ENCODE measurements at places on chromosomes 11 and 22. TPM values are rescaled to one million over a fixed set of nuclear protein-coding genes. Genes with fewer than 3 reads are reported as not detected.

The DEFB108B gene
- total RNA-seq = not detected

DNA sequence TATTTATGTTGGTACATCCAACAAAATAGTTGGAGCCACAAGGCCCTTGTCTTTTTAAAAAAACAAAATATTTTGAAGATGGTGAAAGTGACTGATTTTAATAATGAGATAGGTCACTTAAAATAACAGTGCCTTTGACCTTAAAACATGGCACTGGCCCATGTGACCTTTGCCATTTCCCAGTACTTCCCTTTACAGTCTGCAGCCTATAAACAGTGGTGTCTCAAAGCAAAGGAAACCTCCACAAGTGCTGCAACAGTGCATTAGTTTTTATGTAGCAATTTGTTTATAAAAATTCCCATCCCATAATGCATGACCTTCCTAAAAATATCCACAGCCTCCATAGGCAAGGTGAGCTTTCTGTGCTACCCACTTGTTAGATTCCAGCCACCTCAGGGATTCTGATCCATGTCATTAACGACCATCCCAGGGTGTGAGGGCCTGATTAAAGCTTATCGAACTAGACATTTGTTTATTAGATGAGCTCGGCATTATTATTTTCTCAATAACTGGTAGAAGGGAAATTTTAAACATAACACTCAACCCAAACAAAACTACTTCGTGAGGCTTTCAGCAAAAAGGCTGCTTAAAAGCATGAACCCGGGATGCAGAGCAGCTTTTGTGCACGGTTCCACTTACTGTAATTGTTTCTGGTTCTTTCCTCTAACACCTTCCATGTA, 28.0 kb upstream of the CRKL start:
- H3K4me1 ChIP-seq = no peaks in the 10 kb centered on the region
- H3K27ac ChIP-seq = no peak overlapping the region
- H3K4me3 ChIP-seq = no peak overlapping the region
- H3K27me3 ChIP-seq = no peaks in the 10 kb centered on the region
- no peak for DNase-seq

GRCh38 chr11:126284829-126285228, 1.9 kb downstream of the TIRAP start:
- DNase-seq = no peak
- H3K4me1 ChIP-seq = peaks cover 6% of the 10 kb centered on the region
- no peaks in the 10 kb centered on the region for H3K27me3 ChIP-seq
- no peaks in the 10 kb centered on the region for H3K36me3 ChIP-seq
- no peak overlapping the region for H3K27ac ChIP-seq

- H3K27me3 ChIP-seq = no peaks in the 10 kb centered on the region
- H3K4me1 ChIP-seq = peaks cover 11% of the 10 kb centered on the region
- no peak overlapping the region for H3K4me3 ChIP-seq
- no peak for DNase-seq
- no peak overlapping the region for H3K27ac ChIP-seq
- no peaks in the 10 kb centered on the region for H3K36me3 ChIP-seq
Observed at GRCh38 chr11:17801166-17801565, 66.6 kb downstream of the KCNC1 start.

- no peaks in the 10 kb centered on the region for H3K27me3 ChIP-seq
- H3K4me3 ChIP-seq = no peak overlapping the region
- no peak overlapping the region for H3K27ac ChIP-seq
- no peaks in the 10 kb centered on the region for H3K36me3 ChIP-seq
- DNase-seq = peak; percentile 69
Observed at GRCh38 chr11:30914143-30914762, 328.1 kb upstream of the MPPED2 start.

DNA sequence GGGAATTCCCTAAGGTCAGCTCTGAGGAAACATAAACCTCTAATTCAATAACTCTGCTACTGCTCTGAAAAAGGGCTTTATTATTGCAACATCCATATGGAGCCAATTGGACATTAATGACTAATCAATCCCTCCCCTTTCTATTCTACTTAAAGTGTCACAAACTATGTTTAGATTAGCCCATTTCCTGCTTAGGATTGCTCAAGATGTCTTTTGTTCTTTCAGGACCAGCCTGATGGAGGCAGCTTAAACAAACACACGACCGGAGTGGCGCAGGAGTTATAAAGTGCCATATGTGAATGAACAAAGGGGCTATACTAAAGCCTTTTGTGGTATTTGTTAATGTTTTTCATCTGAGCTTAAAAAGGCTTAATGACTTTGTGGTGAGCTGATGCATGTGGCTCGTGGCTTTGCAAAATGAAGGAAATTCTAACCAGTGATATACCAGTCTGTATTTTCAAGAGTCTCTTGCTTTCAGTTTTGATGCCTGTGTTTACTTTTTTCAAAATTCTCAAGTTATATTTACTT, 354.4 kb downstream of the SOX6 start:
- H3K4me1 ChIP-seq = no peaks in the 10 kb centered on the region
- no peak overlapping the region for H3K4me3 ChIP-seq
- no peaks in the 10 kb centered on the region for H3K36me3 ChIP-seq
- H3K27me3 ChIP-seq = peaks cover 4% of the 10 kb centered on the region
- DNase-seq = no peak
- no peak overlapping the region for H3K27ac ChIP-seq

GRCh38 chr11:112835591-112836255, 125.5 kb upstream of the NCAM1 start:
- no peaks in the 10 kb centered on the region for H3K36me3 ChIP-seq
- no peak overlapping the region for H3K4me3 ChIP-seq
- no peaks in the 10 kb centered on the region for H3K4me1 ChIP-seq
- DNase-seq = no peak
- H3K27ac ChIP-seq = no peak overlapping the region

DNA sequence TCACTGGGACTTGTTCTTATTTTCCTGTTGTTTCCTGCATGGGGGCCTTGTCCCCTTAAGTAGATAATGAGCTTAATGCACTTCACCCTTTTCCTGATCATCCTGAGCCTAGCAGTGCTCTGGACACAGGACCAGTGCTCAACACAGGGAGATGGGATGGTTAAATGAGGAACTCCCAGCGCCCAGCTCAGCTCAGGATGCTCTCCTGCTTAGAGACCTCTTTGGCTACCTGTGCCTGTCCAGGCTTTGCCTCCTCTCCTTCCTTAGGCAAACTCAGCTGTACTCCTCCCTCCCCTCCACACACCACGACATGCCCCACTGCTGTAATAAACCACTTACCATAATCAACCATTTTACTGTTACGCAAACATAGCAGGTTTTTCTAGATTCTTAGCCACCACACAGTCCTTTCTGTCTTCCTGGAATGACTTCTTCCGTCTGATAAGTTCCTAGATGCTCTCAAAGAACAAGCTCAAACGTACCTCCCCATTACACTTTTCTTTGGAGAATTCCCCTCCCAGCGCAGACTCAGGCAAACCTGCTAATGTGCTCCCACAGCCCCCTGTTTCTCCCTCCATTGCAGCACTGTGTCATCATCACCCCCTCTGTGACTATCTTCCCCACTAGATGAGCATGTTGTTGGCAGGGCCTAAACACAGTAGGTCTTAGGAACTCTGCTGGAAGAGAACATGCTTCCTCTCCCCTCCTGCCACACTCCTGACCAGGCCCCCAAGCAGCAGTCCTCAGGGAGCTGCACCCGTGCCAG, 113.6 kb downstream of the MICAL2 start:
- H3K4me3 ChIP-seq = no peak overlapping the region
- H3K27me3 ChIP-seq = no peaks in the 10 kb centered on the region
- H3K36me3 ChIP-seq = no peaks in the 10 kb centered on the region
- no peak overlapping the region for H3K27ac ChIP-seq
- no peak for DNase-seq

- H3K4me1 ChIP-seq = peaks cover 39% of the 10 kb centered on the region
- peaks cover 32% of the 10 kb centered on the region for H3K36me3 ChIP-seq
- peak; percentile 82 for DNase-seq
Observed at GRCh38 chr11:63761931-63762653, 6.5 kb downstream of the ZFTA start.

DNA sequence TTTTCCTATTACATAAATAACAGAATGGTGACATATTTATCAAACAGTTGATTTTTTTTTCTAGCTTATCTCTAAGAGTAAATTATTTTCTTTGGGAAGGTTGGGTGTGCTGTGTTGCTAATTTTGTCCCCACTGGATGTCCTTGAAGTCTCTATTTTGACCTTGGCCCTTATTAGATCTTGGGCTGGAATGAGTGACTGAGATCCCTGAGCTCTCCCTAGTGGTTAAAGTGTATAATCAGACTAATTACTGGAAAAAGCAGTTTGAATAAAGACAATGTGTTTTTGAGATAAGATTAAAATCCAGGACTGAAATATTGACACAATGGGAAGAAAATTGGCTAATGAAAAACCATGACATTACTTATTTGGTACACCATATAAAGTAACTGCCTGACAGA, 56.1 kb downstream of the AASDHPPT start:
- H3K27me3 ChIP-seq = no peaks in the 10 kb centered on the region
- H3K4me3 ChIP-seq = no peak overlapping the region
- DNase-seq = no peak
- H3K36me3 ChIP-seq = no peaks in the 10 kb centered on the region

- DNase-seq = no peak
- H3K4me3 ChIP-seq = no peak overlapping the region
- H3K27ac ChIP-seq = no peak overlapping the region
- no peaks in the 10 kb centered on the region for H3K27me3 ChIP-seq
Observed at GRCh38 chr11:134942681-134943080, 530.6 kb upstream of the B3GAT1 start.
